Transverse colon (tissue), 4 donors: ENCODE measurements at places on chromosomes 3 and 15. TPM values are rescaled to one million over a fixed set of nuclear protein-coding genes. Genes with fewer than 3 reads are reported as not detected.

HRH1 gene
- 2.0 TPM for total RNA-seq

NOX5 gene
- total RNA-seq: not detected

KNG1 gene
- total RNA-seq: not detected

AMT gene
- total RNA-seq: 13.5 TPM

PIERCE2 gene
- total RNA-seq: not detected

ATP13A4 gene
- total RNA-seq: 13.4 TPM

DUOXA1 gene
- total RNA-seq: not detected

RRP9 gene
- total RNA-seq: 29.5 TPM

SMAD6 gene
- 10.8 TPM for total RNA-seq

SLC28A1 gene
- total RNA-seq: not detected

CSPG4 gene
- 11.2 TPM for total RNA-seq

HCN4 gene
- total RNA-seq: not detected
